ENCODE measurements at places on chromosomes 3 and 15.

DNA sequence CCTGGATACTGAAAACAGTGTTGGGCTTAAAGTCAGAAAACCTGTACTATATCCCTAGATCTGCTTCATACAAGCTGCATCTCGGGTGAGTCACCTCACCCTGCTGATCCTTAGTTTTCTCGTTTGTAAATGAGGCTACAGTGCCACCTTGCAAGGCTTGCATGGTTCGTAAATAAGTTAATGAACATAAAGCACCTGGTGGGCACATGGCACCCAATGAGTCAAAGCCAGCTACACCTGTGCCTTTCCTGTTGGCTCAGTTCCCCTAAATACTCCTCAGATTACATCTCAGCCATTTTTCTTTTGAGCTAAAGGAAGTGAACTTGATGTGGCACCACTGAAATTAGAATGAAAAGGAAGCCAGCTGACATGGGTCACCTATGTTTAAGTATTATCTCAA lies 26.5 kb downstream of the RTP1 start:
- DNase-seq, result no peak

GRCh38 chr15:25799906-25800700 lies 63.0 kb downstream of the ATP10A start:
- no peak for DNase-seq

- DNase-seq, result no peak
Observed at GRCh38 chr3:121651684-121652083, 9.0 kb downstream of the HCLS1 start.

- DNase-seq, result no peak
Observed at GRCh38 chr3:66604481-66604880, 103.7 kb upstream of the LRIG1 start.

DNA sequence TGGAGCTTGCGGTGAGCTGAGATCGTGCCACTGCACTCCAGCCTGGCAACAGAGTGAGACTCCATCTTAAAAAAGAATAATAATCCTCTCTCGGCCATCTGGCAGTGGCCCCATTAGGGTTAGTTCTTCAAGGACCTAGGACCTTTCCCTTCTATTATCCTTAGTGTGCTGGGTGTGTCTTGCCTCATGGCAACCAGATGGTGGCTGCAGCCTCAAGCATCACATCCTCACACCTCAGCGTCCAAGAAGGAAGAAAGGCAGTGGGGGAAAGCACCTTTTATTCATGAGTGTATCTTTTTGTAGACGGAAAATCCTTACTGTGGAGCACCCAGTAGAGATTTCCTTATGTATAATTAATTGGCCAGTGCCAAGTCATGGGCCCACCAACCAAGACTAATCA lies 42.7 kb upstream of the TFRC start:
- DNase-seq, result no peak

DNA sequence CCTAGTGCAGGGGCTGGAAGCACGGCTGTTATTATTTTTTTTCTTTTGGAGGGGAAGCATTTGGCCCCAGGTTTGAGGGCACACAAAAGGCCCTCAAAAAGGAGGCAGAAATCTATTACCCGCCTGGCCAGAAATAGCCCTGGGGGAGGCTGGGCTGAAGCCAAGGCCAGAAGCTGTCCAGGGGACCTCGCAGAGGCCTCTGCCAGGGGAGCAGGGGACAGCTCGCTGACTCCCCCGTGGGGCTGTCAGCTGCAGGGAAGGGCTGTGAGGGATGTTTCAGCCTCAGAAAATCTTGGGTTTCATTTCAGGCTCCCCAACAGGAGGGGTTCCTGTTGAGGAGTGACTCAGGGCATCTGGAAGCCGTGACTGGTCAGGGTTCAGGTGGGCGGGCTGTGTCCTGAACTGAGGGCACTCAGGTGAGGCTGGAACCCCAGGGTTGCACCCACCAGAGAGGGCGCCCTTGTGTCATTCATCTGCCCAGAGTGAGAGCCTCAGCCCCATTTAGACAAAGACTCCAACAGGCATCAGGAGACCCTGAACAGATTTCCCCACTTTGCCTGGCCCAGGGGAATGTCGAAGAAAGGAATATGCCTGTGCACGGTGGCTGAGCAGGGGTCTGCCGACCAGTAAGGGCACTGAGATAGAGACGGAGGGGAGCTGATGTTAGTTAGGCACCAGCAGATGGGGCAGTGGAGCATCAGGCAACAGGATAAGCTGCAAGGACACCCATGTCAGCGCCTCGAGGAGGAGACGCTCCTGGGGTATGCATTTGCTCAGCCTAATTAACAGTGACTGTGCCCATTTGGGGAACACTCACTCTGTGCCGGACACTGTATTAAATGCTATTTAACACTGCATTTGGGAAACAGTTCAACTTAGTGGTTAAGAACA lies 43.5 kb upstream of the SLC6A11 start:
- DNase-seq, result no peak

DNA sequence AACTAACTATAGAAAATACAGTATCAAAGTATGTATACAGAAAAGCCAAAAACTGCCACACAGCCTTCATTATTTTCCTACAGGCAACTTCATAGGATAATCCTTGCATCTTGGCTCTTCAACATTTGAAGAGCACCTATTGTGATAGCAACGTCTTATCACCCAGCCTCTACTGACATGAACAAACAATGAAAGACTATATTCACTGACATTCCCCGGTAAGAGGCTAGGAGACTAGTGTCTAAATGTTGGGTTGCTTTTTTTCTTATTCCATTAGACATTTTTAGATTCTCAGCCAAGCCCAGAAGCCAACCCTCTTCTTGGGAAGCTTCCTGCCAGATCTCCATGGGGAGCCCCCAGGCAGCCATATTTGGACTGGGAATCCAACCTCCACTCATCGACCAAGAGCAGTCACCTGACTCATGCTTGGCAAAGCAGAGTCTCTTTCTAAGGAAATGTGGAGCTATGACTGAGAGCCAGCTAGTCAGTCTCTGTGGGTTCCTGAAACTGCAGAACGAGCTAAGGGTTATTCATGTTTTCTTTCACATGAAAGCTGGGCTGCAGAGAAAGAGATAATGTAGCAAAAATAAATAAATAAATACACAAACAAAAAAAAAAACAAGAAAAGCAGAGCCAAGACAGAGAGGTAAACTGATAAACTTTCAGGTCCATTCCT lies 227.5 kb downstream of the MAGI1 start:
- no peak for DNase-seq

DNA sequence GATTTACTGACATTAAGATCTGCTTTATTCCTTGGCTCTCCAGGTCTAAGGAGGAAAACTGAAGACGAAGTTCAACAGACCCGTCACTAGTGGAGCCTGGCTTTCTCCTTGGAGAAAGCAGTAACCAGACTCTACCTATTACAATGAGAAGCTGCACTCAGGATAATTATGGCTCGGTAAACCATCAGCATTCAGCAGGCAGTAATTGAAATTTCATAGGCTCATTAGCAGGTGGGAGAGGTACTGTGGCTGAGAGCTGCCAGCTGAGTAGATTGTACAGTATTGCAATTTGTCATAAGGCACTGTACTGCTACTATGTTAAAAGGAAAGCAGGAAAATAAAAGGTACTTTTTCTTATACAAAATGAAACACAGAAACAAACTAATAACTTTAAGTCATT lies 51.2 kb downstream of the CHAC1 start:
- DNase-seq, result no peak

- no peak for DNase-seq
Observed at GRCh38 chr15:65336493-65337435, 32.3 kb downstream of the RNU5B-1 start.

DNA sequence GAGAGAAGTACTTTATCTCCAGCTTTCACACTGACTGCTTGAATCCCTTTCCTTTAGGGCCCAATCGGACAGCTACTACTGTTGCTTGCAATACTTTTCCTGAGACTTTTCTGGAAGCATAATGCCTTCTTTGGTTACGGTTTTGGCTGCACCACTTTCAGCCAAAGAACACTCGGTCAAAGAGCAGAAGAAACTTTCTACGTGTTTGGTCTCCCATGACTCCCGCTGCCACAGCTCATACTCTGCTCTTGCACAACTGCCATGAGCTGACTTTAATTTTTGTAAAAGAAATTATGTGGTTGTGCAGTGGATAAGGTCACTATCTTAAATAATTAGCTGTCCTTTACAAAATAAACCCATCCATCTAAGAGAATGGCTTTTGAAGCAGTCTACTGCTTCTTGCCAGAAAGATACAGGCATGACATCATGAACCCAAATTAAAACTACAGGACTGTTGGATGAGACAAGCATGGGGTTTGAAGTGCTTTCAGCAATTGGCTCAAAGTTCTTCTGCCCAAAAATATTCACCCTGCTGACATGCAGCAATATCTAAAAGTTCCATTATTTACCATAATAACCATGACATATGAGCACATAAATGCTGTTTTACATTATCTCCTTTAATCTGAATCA lies 42.0 kb downstream of the PROS1 start:
- no peak for DNase-seq

GRCh38 chr3:52623234-52623792 lies 62.4 kb downstream of the PBRM1 start:
- DNase-seq, result no peak

DNA sequence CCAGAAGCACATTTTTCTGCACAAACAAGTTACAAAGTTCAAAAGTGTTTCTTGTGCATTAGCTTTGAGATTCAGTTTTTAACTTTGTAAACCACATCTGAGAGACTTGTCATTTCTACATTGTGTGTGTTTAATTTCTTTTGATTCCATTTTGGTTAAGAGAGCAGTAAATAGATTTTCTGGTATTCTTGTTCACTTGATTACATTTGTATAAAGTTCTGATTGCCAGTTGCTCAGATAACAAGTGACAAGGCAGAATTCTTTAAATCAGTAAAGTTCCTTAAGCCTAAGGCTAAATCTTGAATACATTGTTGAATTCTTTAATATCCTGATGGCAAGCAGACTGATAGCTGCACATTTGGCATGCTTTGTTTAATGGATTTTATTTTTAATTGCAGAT lies 3.1 kb upstream of the FBXO22 start:
- no peak for DNase-seq

DNA sequence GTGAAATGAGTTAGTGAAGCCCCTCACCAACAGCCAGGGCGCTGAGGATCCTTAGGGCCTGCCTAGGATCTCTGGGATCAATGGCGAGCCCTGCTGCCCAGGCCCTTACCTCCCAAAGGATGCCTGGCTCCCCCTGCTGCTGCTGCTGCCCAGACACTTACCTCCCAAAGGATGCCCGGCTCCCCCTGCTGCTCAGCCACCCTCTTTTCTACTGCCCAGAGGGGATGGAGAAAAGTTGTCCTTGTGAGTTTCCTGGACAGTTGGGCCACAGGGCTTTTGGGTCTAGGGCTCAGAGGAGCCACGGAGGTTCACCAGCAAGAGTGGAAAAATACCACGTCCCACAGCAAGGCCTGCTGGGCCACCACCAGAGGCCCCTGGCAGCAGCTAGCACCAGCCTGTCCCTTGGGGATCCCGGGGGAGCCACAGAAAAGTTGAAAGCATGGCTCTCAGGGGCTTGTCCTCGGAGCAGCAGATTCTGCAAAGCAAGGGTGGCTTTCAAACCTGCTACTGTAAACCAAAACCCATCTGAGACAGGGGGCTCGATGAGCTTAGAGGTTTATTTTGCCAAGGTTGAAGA lies 59.4 kb downstream of the SLC6A6 start:
- peak; percentile 22 for DNase-seq

- DNase-seq, result no peak
Observed at GRCh38 chr3:116423374-116423773, 21.9 kb downstream of the LSAMP start.

DNA sequence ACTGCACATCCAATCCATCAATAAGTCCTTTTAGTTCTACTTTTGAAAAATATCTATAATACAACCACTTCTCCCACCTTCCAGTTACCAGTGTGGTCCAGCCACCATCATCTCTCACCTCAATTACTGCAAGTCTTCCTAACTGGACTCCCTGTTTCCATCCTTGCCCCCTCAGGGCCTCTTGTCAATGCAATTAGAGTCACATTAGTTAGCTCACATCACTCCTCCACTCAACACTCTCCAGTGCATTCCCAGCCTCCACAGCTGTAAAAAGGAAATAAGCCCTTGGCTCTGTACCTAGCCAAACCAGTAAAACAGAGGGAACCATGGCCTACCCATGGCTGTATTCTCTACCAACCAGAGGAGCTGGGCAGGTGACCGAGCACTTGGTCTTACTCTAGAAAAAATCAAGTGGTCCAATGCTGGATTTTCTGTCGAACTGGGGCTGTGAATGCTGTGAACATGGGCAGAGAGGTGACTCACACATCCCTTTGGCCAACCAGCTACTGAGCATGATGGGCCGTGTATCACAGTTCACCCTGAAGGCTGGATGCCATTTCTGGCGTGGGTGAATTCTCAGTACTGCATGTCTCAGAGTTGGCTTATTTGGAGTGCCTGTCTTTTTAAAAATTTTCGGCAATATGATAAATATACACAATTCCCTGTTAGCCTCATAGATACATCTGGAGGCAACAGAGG lies 62.5 kb upstream of the C15orf61 start:
- no peak for DNase-seq

- DNase-seq, result no peak
Observed at GRCh38 chr15:40486066-40486770, 15.4 kb downstream of the CHST14 start.

DNA sequence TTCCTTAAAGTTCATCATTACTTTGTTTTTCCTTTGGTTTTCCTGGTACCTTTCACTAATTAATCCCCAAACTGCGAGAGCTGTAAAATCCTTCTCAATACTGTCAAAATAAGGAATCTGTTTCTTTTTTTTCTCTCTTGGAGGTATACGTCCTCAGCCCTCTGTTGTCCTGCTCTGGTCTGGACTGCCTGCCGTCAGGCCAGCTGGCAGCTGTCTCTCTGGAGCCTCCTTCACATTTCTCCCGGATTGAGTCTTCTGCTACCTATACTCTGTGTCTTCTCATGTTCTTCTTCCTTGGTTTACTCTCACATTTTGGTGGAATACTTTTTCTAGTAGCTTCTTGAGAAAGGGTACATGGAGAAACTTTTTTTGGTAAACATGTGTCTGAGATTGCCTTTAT lies 13.8 kb downstream of the TATDN2 start:
- no peak for DNase-seq

Data from stimulated activated naive CD8-positive, alpha-beta T cell treated with anti-CD3 and anti-CD28 coated beads, Interleukin-15, Interleukin-2, amounts not matched to agents 100 U/mL and 50 U/mL, for 24 hours (primary cell).